Activated T-helper 1 cell treated with anti-CD3 and anti-CD28 coated beads, Interleukin-12 subunit alpha, Interleukin-12 subunit beta, Interleukin-2, Interleukin-4 antibody, amounts not matched to agents 30 ng/mL and 10 ng/mL and 1 ng/mL, durations not matched to agents 14 hours and 24 hours and 36 hours (primary cell): ENCODE measurements at places on chromosomes 7 and 10. TPM values are rescaled to one million over a fixed set of nuclear protein-coding genes. Genes with fewer than 3 reads are reported as not detected.

The JCAD gene
- 0.15 and 0.31 TPM in 2 replicates for total RNA-seq

The TMEM236 gene
- total RNA-seq, result 0.05 TPM in 1 of 2 replicates, not detected in the other

The SPDYE2 gene
- total RNA-seq, result not detected in 2 replicates

The PDK4 gene
- total RNA-seq, result not detected in 2 replicates

The PDE6C gene
- not detected in 2 replicates for total RNA-seq

The LIPM gene
- not detected in 2 replicates for total RNA-seq
